SK-N-SH treated with all-trans-retinoic acid at 6 μM for 48 hours (cell line): ENCODE measurements at places on chromosomes 6 and 20.

- ATAC-seq: 0 out of 3 replicates have a peak, but pooled peaks have one; percentile 45
These were observed 42.8 kb upstream of the AHI1 start for GRCh38 chr6:135540207-135540840.

DNA sequence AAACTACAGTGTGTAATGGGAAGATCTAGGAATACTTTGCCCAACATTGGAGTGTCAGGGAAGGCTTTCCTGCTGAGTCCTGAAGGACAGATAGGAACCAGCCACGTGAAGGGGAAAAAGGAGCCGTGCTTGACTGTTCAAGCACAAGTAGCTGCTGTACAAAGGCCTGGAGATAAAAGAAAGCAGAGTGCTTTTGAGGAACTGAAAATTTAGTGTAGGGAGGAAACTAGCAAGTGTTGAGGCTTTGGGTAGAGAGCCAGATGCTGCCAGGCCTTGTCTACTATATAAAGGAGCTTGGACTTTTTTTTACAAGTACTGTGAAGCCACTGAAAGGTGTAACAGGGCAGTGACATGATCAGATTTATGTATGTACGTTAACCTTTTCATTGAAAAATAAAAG, 39.0 kb downstream of the DSE start:
- ATAC-seq: no peak

- no peak for ATAC-seq
These were observed 13.8 kb upstream of the B4GALT5 start for GRCh38 chr20:49727478-49727877.

GRCh38 chr20:10476319-10476724, 41.2 kb downstream of the SLX4IP start:
- ATAC-seq: no peak

DNA sequence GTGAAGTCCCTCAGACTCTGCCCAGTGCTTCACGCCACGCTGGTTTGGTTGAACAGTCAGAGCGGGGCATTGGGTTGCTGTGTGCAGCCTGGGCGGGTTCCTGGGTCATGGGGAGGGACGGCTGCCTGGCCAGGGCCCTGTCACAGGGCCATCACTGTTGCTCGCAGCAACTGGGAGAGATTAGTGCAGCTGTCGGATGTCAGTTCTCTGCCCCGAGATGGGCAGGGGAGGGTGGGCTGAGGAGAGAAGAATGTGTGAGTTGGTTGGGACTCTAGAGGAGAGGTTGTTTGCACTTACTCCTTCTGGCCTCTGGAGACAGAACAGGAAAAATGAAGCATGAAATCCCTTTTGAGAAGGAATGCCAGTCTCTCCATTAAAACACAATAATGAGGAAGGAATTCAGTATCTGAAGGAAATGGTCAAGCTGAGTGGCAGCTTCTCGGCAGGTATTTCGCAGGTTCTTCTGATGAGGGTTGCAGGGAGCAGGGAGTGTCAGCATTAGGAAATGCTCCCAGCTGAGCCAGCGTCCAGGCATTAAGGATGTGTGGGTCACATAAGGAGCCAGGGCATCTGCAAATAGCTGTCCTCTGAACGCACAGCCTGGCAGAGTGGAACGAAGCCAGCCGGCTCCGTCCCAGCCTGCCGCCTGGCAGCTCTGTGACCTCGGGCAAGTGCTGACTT, 95.9 kb downstream of the SSR1 start:
- ATAC-seq: peak; percentile 73

DNA sequence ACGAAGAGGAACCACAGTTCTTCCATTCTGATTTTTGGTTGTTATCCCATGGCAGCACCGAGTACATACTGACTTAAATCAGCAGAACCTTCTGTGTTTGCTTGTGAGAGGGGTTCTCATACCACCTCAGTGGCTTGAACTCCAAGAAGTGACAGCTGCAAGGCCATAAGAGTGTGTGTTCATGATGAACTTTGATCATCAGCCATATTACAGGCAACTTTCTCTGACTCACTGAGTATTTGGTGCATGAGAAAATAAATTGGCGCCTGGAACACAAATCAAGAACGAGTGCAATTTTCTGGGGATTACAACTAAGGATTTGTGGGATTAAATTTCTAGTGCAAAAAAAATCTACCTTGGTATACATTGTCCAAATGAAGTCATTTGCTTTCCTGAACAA, 68.9 kb downstream of the CYP39A1 start:
- ATAC-seq: no peak

- no peak for ATAC-seq
These were observed 9.8 kb downstream of the RIPOR3 start for GRCh38 chr20:50681359-50682064.

DNA sequence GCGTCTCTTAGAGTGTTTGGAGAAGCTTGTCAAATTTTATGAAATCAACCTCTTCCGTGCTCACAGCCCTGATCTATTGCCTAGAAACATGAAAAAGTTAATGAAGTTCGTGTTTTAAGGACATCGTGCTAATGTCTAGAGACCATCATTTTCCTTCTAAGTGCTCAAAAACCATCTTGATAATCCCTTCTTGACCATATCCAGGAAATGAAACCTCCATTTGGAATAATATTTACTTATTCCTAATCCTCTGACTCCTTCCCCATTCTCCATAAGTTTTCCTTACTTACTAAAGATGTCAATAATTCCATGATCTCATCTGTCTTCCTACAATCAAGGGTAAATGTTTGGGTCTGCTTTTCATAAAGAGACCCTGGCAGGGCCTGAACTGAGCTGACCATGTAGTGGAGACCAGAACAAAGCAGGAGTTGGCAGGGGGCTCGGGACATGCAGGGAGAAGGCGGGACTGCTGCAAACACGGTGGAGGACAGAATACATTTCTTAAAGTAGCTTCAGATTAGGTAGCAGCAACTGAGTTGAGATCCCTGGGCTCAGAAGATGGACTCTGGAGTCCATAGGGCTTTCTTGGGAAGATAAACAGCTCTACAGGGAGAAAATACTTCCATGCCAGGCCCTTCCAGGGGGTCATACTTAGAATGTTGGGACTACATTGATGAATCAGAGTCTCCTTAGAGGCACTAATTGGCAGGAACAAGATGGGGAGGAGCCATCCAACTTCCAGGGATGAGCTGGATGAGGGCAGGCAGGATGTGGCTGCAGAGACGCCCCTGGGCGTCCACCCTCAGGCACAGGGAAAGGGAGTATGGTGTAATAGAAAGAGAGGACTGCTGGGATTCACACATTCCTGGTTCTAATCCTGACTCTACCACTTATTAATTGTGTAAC, 100.7 kb downstream of the RIN2 start:
- no peak for ATAC-seq

DNA sequence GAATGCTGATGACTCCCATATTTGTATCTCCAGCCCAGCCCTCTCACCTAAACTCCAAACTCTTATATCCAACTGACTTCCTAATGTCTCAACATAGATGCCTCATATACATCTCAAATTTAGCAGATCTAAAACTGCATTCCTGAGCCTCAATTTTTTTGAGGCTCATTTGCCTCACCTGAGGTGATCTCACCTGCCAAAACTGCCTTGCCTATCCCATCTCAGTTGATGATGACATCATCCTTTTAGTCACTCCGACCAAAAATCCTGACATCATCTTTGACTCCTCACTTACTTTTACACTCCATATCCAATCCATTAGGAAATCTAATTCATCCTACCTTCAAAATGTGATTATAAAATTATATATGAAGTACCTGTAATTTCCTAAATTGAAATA, 25.6 kb upstream of the SLPI start:
- ATAC-seq: no peak

DNA sequence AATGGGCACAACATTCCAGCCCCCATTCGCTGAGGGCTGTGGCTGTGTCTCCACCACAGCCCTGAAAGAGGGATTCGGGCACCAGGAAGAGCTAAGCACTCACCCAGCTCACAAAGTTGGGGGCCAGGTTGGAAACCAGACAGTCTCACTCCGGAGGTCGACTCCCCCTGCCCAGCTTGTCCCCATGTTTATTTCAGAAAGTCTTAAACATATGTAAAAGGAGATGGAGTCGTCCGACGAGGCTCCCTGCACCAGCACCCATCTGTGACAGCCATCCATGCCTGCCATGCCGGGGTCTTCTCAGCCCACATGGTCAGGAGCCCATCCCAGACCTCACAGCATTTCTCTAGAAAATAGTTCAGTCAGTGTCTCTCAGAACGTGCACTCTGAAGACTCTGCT, 63.6 kb upstream of the STX16 start:
- no peak for ATAC-seq

DNA sequence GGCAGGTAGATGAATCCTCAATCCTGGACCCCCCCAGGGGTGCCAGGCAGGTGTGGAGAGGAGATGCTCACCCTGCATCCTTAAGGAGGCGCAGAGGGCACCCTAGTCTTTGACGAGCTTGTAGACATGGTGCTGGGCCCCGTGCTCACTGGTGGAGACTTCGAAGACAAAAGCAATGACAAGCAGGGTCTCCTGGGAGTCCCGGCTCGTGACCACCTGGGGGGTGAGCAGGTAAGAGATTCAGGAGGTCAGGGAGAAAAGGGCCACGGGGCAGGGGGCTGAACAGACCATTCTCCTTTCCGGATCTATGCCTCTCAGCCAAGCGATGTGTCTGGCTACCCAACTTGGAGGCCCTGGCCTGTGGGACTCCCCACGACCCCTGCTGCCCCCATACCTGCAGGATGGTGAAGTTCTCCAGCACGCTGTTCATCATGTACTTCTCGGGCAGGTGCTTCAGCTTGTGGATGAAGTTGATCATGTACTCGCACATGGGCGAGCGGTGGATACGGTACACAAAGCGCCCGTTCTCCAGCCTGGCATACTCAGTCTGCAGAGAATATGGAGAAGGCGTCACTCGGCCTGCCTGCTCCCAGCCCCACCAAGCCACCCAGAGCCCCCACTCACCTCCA, 6.9 kb downstream of the RPL10A start:
- ATAC-seq: peak; percentile 5; the same call in 2 of the 3 replicates

DNA sequence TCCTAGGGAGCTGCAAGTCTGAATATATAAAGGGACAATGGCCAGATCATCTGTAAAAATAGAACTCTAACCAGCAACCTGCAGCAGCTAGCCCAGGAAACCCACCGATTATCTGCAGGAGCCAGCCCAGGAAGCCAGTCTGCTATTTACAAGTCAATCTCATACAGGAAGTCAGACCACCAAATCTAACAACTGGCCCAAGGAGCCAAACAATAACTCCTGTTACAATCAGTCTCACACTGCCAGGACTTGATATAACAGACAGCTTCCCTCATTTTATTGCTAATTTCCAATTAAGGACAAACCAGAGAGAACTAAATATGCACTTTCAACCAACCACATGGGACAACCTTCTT, 14.4 kb upstream of the RIN2 start:
- no peak for ATAC-seq

DNA sequence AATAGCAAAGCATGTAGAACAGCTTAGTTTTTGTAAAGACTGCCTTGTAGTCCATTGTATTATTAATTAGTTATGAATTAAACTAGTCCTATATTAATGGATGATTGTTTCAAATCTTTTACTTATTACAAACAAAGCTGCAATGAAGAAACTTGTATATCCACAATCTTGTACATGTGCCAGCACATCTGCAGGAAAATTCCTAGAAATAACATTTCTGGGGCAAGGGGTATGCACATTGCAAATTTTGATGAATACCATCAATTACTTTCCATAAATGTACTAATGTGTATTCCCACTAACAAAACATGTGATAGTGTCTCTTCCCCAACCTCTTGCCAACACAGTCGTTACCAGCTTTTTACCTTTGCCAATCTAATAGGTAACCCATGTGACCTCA, 73.6 kb upstream of the AKAP12 start:
- no peak for ATAC-seq

- no peak for ATAC-seq
These were observed 3.4 kb downstream of the PCK1 start for GRCh38 chr20:57564180-57564802.

DNA sequence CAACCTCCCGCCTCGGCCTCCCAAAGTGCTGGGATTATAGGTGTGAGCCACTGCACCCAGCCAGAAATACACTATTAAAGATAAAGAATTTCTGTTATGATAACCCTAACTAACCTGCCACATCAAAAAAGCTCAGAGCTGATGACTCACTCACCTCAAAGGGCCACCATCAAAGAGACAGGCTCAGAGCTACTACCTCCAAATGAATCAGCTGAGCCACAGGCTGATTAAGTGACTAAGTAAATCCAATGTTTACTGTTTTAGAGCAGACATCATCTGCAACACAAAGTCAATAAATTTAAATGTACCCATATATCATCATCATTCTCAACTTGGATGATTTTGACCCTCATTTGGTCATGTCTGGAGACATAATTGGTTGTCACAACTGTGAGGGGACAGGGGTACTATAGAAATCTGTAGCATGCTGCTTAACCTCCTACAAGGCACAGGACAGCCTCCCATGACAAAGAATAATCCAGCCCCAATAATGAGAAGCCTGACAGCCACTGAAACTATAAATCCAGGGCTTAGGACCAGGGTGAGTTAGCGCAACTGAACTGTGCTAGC, 106.5 kb downstream of the ATP9A start:
- ATAC-seq: peak; percentile 34

DNA sequence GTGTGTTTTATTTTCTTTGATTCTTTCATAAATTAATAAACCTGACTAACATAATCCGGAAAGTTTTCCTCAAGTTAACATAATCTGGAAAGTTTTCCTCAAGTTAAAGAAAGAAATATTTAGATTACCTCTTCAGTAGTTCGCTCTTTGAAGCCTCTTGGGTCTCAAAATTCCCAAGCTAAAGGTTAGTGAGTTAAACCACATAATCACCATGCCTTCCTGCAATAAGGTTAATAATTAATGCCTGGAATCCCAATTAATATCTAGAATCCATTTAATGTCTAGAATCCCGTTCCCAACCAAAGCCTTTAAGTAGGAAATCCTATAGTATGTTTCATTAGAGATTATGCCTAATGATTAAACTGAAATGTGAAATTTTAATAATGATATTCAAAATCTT, 12.9 kb downstream of the DCDC2 start:
- ATAC-seq: no peak

GRCh38 chr6:7671076-7671475, 54.8 kb upstream of the BMP6 start:
- no peak for ATAC-seq

DNA sequence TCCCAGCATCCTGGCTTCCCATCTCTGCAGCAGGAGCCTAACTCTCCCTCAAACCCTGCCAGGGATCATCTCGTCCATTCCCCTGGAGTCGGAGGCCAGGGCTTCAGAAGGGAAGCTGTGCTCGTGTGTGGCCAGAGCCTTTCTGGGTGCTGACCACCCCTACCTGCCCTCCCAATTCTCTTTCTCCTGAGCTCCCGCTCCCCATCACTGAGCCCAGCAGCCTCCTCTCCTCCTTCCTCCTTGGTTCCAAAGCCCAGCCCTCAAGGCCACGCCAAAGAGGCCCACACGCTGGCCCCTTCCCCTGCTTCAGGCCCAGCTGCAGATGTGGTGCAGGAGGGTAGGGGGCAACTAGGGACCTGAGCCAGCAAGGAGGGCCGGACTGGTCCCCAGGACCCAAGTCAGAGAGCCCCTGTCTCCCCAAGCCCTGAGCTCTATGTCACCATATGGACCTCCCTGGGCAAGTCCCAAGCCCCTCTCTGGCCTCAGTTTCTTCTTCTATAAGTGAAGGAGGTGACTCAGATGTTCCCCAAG, 1.3 kb downstream of the FAM83C start:
- ATAC-seq: no peak; the same call in 2 of the 3 replicates

GRCh38 chr6:8110117-8110721, 7.9 kb upstream of the EEF1E1 start:
- ATAC-seq: no peak

GRCh38 chr6:14673201-14673600, 555.6 kb downstream of the CD83 start:
- no peak for ATAC-seq
